ENCODE measurements at places on chromosomes 11 and 22.

DNA sequence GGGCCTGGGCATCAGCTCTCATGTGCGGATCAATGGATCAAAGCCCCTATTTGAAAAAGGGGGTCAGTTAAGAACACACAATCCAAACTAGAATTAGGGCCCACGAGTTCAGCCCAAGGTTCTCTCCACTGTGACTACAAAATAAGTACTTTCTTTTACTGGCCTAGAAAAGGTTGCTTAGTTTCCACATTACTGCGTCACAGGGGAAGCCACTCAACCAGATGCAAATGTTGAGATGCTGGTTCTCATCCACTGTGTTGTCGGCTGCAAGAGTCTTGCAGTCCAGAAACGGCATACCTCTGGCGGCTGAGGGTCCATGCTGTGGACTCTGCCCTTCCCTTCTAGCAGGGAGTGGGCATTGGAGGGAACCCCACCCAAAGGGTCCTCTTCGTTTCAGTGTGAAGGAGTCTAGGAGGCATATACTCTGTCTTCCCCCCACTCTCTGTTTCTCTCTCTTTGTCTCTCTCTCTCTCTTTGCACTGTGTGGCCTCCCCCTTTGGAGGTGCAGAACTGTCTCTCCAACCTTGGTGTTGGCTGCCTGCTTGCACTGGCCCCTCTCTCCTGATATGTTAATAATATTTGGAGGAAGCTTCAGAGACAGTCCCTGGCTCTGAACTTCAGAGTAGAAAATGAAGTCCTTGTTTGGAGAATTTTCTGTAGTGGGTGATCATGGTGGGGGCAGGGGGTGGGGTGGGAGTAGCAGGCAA, 99.0 kb upstream of the NNMT start:
- no peak for DNase-seq

- no peak for DNase-seq
Measured at GRCh38 chr11:65575568-65576231, at the start of gene EHBP1L1. Gene EHBP1L1, plus strand, starts transcription at chr11:65576053. Its CDS starts 250 bp downstream, at chr11:65576303.

GRCh38 chr11:102256251-102256650, 61.0 kb upstream of the BIRC3 start:
- DNase-seq = peak; percentile 75

DNA sequence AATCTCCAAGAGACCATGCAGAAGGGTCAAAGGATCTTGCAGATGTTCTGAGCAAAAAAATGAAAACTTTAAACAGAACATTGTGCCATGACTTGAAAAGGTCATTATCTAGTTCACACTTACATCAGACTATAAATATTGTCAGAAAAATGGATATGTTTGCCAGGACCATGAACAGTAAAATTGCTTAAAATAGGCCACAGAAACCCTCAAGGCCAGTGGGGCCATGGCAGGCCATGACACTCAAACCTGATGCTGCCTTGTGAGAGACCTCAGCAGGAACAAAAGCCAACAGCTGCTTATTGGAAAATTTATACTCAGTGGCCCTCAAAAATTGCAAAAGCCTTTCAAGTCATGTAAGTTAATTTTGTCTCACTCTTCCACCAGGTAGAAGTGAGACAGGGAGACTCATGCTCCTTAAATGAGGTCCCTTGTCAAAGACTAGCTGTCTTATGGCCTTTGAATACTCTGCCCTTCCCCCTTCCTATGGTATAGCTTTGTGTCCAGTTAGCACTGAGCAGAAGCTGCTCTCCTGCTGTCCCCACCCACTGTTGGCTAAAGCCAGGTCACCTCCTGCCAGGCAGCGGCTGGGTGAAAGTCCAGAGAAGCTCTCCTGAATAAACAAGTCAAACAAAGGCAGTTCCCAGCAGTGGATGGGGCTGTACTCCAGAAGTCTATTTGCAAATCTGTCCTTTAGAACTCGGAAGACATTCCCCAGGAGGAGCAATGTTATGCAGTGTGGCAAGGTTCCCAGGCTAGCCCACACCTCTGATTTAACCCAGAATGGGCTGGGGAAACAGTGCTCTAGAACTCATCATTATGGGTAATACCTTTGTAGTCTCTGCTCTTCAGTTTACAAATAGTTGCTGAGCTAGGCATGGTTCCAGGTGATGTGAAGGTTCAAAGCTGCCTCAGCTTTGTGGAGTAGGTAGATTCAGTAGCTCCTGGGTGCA, 21.4 kb downstream of the ADM start:
- DNase-seq = peak; percentile 61

DNA sequence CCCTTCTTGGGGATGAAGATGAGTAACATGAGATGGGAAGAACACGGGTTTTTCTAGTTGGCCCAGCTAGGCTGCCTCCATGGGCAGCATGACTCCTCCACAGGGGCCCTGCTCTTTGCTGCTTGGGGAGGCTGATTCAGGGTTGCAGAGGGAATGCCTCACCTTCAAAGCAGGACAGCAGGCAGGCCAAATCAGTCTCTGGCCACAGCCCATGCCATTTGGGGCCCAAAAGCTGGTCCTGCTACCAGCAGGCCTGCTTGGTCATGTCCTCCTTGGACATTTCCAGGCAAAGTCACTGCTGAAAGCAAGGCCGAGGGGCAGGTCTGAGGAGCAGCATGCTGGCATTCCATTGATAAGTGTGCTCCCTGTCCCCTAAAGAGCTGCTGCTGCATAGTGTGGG, 13.8 kb upstream of the MAPK8IP1 start:
- DNase-seq = no peak

DNA sequence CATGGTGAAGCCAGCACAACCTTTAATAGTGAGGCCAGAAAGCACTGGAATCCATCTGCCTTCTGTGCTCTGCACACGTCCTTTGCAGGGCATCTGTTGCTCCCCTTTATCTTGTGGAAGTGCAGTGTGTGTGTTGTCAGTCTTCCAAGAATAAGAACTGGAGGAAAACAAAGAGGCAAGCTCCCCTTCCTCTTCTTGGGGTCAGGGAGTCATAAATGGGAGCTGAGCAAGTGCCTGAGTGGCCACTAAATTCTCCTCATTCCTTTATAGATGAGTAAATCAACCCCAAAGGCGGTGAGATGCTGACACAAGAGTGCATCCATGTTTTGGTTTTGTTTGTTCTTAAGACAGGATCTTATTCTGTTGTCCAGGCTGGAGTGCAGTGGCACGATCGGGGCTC, 38.3 kb downstream of the WT1 start:
- DNase-seq = no peak

GRCh38 chr11:110829873-110830272, 117.6 kb upstream of the ARHGAP20 start:
- no peak for DNase-seq

GRCh38 chr11:77223797-77224196, 77.7 kb downstream of the GDPD4 start:
- DNase-seq = no peak

DNA sequence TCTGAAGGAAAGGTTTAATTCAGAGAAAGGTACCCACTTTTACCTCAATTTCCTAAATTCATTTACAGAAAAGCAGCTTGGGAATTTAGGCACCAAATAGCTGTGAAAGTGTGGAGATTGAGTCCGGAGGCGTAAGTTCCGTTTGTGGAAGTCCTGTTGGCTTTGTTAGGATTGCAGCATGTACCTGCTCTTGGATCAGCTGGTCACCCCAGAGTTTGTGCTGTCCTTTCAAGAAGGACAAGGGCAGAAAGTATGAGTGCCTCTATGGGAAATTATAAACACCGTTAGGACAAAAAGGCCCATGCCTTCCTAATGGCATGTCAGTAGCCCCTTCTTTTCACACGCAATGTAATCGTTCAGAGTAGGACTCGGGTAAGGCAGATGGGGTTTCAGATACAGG, 97.8 kb downstream of the SCN3B start:
- DNase-seq = no peak

DNA sequence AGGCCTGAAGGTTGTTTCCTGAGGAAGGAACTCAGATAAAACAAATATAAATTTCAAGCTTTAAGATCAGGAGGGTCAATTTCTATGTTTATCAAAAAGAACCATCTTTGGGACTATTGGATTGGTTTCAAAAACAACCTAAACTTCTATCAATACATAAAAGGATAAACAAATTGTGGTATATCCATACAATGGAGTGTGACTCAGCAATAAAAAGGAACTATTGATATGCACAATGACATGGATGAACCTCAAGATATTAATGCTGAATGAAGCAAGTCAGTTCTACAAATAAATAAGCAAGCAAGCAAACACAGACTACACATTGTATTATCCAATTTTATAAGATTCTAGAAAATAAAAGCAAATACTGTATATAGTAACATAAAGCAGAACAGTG, 11.1 kb upstream of the CLPB start:
- DNase-seq = no peak

- no peak for DNase-seq
Measured at GRCh38 chr11:12220305-12220704, 109.9 kb downstream of the MICAL2 start.

GRCh38 chr11:45615182-45615792, 50.1 kb downstream of the CHST1 start:
- no peak for DNase-seq

- no peak for DNase-seq
Measured at GRCh38 chr11:66556086-66556485, 9.4 kb downstream of the ACTN3 start.

GRCh38 chr22:29609139-29609538, 5.7 kb downstream of the NF2 start:
- DNase-seq = no peak

GRCh38 chr11:9642894-9643293, 21.0 kb upstream of the SWAP70 start:
- no peak for DNase-seq

GRCh38 chr11:78708388-78708787, 133.7 kb upstream of the NARS2 start:
- DNase-seq = no peak

- no peak for DNase-seq
Measured at GRCh38 chr11:65404210-65404609, 17.8 kb downstream of the FRMD8 start.

DNA sequence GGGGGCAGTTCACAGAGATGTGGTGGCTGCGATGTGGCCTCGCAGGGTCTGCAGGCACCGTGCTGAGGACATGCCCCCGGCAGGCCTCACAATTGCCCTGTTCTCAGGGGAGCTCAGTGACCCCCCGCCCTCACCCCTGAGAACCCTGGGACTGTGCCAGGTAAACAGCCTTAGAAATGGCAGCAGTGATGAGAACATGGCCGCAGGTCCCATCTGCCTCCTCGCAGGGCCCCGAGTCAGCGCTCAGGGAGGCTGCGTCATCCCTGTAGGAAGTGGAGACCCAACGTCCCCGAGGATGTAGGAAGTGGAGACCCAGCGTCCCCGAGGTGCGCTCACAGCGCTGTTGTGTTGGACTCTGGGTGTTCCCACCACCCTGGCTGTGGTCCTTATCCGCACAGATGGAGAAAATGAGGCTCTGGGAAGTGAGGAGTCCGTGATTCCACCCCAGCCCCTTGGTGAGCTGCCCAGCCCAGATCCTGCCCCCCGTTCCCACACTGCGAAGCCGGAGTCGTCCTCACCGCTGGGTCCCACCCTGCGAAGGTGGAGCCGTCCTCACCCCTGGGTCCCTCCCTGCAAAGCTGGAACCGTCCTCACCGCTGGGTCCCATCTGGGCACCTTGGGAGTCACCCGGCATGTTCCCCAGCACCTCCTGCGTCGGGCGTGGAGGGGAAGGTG, 1086.8 kb downstream of the BRD1 start:
- no peak for DNase-seq

DNA sequence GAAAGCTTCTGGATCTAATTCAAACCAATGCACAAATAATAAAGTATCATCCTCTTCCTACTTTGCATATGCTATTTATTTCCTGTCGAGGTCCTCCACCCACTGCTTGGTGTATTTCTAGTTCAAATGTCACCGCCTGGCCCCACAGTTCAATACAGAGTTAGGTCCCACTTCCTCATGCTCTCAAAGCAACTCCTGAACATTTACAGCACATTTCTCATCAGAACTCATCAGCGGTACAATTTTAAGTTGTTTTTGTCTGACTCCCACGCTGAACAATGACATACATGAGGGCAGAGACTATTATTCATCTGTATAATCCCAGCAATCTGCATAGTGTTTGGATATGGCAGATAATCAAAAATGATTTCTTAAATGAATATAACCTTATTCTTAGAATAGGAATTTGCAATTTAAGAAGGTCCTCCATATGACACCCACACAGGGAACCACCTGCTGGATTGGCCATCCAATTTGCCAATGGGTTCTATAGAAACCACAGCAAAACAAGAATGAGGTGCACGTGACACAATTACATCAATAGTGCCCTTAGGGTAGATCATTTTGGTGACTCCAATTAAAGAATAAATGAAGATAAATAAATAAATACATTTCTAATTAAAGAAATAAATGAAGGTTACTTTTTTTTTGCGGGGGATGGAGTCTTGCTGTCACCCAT, 54.2 kb downstream of the SLC25A17 start:
- DNase-seq = no peak

DNA sequence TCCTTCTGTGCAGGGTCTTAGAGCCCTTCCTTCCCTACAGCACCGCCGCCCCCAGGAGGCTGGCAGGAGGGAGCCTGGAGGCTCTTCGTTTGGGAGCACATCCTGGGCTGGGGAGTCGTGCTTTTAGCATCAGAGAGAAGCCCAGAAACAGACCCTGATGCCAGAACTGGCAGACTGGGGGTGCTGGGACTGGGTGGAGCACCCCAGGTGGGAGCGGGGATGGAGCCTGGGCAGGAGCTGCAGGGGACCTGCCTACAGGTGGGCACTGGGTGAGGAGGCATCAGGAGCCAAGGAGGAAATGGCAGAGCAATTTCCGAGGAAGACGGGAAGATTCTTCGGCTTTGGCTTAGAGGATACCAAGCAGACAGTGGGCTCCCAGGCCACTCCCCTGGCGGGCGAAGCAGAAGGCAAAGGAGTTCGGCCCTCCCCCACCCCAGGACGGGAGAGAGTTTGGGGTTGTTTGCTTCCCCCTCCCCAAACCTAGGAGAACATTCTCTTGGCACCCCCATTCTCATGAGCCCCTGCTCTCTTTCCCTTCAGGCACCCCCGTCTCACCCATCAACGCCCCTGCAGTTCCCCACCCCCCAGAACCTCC, 1.1 kb downstream of the SYT7 start:
- no peak for DNase-seq

DNA sequence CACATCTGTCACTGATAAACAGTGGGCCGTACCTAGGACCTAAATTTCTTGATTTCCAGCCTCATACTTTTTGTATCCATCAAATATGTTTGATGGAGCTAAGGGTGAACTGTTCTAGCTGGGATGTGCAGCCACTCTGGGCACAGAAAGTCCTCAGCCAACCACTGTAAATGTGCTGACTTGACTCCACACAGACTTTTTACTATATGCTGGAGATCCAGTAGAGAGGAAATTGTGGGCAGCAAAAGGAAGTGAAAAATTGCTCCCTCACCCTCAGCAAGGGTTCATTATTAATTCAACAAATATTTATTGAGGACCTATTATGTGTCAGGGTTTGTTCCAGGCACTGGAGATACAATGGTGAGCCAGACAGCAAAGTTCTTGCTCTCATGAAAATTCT, 54.2 kb upstream of the AMPD3 start:
- no peak for DNase-seq

- DNase-seq = no peak
Measured at GRCh38 chr11:119352857-119353260, 6.4 kb upstream of the MFRP start.

DNA sequence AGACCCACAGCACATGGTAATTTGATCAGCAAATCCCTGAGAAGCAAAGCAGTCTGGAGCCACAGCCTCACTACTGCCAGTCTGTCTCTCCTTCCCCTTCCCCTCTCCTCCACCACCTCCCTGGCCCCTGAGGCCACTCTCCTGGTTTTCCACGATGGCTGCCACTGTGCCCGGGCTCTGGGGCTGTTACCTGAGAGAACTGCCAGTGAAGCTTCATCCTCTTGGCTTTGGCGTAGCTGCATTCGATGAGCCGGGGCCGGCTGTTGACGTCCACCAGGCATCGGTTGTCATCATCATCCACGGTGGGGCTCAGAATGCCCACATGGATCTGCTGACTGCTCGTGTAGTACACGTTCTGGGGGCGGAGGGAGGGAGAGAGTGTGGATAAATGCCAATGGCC, 60.2 kb downstream of the CSNK2A3 start:
- no peak for DNase-seq

All from ureter (tissue), 1 donor.